Activated CD4-positive, alpha-beta T cell treated with anti-CD3 and anti-CD28 coated beads for 24 hours (primary cell): ENCODE measurements at places on chromosomes 6 and 20.

GRCh38 chr6:131756039-131756438 lies 45.2 kb upstream of the CTAGE9 start:
- no peak for DNase-seq

- no peak for DNase-seq
Measured at GRCh38 chr6:19968201-19968600, 131.0 kb downstream of the ID4 start.

GRCh38 chr6:34671801-34672656 lies 24.5 kb downstream of the ILRUN start:
- DNase-seq: peak; percentile 50

DNA sequence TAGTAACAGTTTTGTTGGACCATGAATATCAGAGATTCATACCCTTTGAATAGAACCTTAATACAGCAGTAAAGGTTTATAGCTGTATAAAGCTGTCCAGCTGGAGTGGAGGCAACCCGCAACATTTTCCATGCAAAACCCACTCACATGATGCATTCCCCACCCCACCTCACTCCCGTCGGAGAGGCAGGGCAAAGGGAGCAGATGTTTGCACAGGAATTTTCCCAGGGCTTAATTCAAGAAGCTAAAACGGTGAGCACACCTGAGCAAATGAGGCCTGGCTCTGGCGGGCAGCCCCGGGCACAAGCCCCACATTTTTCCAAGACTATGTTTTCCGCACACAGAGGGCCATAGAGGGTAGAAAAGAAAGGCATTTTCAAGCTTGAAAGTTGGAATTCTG lies 191.7 kb downstream of the FOXC1 start:
- DNase-seq: no peak

DNA sequence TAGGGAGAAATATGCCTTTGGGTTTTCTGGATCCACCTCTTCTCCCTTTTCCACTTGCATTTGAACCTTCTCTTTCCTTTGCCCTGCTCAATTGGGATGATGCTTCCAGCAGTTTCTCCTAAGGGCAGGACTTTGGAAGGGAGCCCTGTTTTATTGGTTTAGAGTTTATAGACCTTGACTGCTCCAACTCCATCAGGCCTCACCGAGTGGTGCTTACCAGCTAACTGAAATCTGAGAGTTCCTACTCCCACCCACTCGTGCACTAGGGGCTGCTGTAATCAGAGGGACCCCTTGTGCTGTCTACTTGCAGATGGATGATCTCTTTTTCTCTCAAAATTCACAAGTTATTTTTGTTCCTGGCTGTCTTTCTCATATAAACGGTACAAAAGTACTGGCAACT lies 121.3 kb upstream of the SLC22A16 start:
- DNase-seq: no peak

- no peak for DNase-seq
Measured at GRCh38 chr6:39822846-39823815, 31.0 kb downstream of the DAAM2 start.

DNA sequence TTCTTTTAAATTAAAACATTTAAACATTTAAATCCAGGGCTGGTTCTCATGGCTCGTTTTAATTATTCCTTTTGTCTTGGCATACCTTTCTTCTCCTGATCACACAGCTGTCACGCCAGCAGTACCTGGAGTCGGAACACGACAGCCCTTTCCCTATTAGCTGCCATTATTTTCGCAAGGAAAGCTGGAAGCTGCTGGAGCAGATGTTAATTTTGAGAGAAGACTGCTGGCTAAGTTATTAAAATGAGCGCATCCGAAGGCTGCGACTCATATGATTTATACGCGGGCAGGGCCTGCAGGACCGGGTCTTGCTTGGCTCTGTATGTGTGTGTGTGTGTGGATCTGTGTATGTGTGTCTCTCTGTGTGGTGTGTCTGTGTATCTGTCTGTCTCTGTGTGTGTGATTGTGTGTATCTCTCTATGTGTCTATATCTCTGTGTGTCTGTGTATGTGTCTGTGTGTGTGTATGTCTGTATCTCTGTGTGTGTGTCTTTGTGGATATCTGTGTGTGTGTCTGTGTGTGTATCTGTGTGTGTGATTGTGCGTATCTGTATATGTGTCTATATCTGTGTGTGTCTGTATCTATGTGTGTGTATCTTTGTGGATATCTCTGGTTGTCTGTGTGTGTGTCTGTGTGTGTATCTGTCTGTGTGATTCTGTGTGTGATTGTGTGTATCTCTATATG lies 191.5 kb downstream of the CDH4 start:
- DNase-seq: no peak

GRCh38 chr20:63381781-63382431 lies 20.8 kb upstream of the CHRNA4 start:
- DNase-seq: peak; percentile 13

DNA sequence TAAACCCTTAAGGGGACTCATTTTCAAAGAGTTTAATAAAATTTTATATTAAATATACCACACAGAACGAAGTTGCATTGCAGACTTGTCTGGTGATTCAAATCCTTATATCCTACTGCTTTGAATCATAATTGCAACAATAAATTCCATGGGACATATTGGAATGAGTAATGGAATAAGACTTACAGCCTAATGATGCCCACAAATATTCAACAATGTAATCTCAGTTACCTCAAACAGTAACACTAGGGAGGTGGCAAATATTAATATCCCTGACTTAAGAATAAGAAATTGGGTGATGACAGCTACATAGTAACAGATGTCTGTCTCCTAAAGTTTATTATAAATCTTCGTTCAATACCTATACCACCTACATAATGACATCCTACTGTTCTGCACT lies 52.6 kb downstream of the BMP5 start:
- DNase-seq: no peak

DNA sequence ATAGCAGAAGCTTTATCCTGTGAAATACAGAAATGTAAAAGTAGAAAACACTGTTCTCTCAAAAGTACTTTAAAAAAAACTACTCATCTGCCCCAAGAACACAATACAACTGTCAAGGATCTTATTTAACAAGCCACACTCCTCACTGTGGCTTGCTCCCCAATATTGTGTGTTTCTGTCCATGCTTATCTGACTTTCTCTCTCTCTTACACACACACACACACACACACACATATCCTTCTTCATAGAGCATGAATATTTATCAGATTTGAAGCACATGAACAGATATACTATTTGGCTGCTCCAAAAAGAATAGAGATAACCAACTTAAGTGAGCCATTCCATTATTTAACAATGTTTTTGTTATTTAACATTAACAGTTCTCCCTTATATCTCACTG lies 3.6 kb upstream of the PHIP start:
- no peak for DNase-seq

DNA sequence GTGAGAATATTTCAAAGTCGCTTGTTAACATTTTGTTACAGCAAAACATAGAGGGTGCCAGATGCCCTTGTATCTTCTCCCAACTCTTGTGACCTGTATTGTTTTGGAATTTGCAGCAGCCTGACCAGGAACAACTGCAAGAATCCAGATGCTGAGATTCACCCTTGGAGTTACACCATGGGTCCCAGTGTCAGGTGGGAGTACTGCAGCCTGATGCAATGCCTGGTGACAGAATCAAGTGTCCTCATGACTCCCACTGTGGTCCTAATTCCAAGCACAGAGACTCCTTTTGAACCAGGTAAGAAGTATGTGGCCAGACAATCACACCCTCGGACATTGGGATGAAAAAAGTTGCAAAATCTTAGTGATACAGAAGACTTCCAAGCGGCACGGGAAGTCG lies 79.6 kb upstream of the MAP3K4 start:
- DNase-seq: no peak

DNA sequence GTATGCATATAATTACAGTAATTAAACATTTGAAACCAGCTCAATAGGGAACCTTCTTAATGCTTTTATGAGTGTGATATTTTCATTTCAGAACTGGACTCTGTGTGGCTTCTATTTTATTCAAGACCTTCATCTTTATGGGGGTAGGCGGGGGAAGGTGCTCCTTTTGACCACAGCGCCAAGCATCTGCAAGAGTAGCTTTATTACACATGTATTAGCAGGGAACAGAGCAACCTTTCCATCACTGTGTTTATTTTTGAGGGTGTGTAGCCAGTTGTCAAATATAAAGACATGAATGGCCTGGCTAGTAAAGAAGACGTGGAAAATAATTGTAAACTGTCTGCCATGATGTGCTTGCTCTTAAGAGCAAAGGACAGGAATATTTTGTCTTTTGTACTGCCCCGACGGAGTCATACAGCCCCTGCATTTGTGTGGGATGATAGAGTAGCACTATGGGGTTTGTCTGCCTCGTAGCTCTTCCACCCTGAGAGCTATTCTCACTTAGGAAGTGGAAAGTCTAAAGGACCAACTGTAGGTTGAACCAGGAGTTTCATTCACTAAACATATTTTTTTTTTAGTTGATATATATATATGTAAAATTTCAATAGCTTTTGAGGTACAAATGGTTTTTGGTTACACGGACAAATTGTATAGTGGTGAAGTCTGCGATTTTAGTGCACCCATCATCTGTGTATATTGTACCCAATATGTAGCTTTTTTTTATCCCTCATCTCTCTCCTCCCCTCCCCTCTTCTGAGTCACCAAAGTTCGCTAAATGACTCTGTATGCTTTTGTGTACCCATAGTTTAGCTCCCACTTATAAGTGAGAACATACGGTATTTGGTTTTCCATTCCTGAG lies 91.2 kb downstream of the CARMIL1 start:
- DNase-seq: no peak

- no peak for DNase-seq
Measured at GRCh38 chr6:76052314-76052713, 20.1 kb downstream of the IMPG1 start.

DNA sequence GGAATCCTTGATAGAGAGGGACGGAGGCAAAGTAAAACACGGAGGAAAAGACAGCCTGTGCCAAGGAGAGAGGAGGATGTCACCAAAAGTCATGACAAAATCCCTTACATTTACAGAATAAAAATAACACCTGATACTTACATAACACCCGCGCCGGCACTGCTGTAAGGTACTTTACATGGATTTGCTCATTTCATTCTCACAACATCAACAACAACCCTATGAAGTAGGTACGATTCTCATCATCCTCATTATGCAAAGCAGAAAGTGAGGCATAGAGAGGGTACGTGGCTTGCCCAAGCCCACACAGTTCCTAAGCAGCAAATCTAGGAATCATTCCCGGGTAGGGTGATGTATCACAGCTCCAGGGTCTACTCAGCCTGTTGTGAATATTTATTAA lies 67.6 kb upstream of the NFATC2 start:
- DNase-seq: no peak

DNA sequence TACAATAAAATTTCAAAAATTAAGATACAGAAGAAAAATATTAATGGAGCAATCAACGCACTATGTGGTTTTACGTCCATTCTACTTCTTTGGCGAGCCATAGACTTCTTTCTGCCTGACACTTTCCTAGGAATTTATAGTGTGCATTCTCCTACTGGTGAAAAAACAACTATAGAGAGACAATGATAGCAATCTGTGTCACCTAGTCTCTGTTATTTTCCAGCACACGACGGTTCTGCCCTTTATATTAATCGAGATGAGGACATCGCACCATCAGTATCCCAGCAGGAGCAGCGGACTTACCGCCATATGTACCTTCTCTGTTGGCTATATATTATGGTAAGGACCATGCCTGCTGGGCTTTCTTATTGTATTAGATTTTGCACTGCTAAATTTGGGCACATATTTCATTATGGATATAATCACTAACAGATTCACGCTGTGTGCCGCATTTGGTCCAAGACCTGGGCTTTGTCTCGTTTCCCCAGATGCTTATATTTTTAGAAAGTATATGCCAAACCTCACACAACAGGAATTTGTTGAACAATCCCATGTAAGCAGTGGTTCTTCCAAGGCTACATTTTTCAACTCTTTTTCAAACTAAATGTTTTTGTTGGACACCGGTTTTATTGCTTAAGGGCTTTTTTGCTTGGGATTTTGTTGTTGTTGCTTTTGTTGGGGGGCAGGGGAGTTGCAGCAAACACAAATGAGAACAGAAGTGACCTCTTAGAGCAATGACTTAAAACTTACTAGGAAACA lies 166.4 kb downstream of the ADAT2 start:
- no peak for DNase-seq

GRCh38 chr20:19976595-19977372 lies 40.4 kb upstream of the NAA20 start:
- no peak for DNase-seq
